ENCODE measurements at places on chromosomes 3 and 15.

DNA sequence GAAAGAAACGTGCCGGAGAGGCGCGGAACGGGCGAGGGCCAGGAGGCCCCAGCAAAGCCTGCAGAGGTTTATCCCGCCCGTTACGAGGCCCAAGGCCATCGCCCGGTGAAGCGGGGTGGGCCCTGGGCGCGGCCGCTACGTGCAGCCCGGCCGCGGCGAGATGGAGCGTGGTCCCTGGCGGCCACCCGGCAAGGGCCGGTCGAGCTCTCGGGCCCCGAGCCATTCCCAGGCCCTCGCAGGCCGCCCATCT is 1.1 kb downstream of the PKM start:
- H3K4me1 ChIP-seq: peaks cover 36% of the 10 kb centered on the region
- peak overlapping the region; percentile 98 for H3K27ac ChIP-seq
- DNase-seq: no peak
- no peaks in the 10 kb centered on the region for H3K27me3 ChIP-seq
- peaks cover 50% of the 10 kb centered on the region for H3K36me3 ChIP-seq
- H3K4me3 ChIP-seq: peak overlapping the region; percentile 99

DNA sequence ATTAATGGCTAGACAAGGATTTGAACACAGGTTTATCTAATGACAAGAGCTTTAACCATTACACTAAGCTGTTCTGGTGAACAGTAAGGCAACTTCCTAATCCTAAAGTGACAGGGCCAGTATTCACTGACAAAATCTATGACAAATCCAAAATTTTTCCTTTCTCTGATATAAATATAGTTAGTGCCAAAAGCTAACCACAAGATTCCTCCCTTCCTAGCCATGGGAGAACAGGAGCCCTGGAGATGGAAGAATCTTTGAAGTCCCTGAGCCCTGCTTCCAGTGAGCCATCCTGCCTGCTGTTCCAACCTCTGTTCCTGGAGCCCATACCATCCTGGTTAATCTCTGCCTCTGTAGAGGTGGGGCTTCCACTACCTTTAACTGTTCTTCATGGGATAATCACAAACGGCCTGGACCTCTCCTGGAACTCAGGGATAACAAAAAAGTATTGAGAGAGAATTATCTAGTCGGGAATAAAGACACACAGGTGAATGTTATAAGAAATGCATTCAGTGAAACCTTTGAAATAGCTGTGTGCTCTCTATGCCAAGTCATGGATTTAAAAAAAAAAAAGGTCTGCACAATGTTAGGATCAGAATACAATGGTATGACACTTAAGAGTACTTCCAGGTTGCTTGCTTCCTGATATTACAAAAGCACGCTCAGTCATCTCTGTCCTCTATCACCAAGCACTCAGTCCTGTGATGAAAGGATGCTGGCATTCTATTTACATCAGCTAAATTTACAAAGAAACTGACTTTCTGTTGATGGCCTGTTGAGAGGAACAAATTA is 235.8 kb downstream of the SUCLG2 start:
- peaks cover 2% of the 10 kb centered on the region for H3K4me1 ChIP-seq
- no peak for DNase-seq
- no peak overlapping the region for H3K27ac ChIP-seq
- peaks cover 56% of the 10 kb centered on the region for H3K36me3 ChIP-seq

GRCh38 chr3:40615110-40615915 is 90.6 kb downstream of the ZNF621 start:
- H3K36me3 ChIP-seq: no peaks in the 10 kb centered on the region
- H3K4me3 ChIP-seq: no peak overlapping the region
- H3K27me3 ChIP-seq: peaks cover 44% of the 10 kb centered on the region
- no peak overlapping the region for H3K27ac ChIP-seq

DNA sequence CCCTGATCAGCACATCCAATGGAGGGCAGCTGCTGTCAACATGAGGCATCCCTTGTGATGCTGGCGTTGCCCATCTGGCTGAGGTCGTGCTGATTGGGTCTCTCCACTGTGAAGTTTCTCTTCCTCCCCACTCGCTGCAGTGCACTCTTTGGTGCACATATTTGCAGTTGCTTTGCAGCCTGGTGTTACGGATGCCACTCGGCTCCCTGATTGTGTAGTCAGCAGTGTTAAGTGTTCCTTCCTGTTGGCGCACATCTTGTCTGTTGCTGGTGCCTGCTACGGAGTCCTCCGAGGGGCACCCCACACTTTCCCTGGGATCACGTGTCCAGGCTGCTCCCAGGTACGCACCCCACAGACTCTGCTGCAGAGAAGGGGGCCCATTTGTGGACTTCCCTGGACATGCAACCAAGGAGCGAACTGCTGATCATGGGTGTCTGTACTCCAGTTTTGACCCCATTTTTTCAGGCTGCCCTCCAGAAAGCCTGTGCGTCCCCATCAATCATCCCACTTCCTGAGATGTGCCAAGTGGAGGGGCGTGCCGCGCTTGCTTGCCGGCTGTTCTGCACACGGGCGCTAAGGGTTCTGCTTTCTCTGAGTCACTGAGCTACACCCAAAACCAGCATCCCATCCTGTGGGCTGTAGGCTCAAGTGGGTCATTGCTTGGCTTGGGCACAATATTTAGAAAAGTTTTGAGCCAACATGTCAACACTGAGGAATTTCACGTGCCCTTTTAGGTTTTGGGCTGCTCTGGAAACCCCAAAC is 98.6 kb downstream of the FBLN2 start:
- DNase-seq: no peak
- peaks cover 3% of the 10 kb centered on the region for H3K4me1 ChIP-seq
- H3K36me3 ChIP-seq: no peaks in the 10 kb centered on the region
- no peak overlapping the region for H3K4me3 ChIP-seq
- H3K27ac ChIP-seq: no peak overlapping the region

DNA sequence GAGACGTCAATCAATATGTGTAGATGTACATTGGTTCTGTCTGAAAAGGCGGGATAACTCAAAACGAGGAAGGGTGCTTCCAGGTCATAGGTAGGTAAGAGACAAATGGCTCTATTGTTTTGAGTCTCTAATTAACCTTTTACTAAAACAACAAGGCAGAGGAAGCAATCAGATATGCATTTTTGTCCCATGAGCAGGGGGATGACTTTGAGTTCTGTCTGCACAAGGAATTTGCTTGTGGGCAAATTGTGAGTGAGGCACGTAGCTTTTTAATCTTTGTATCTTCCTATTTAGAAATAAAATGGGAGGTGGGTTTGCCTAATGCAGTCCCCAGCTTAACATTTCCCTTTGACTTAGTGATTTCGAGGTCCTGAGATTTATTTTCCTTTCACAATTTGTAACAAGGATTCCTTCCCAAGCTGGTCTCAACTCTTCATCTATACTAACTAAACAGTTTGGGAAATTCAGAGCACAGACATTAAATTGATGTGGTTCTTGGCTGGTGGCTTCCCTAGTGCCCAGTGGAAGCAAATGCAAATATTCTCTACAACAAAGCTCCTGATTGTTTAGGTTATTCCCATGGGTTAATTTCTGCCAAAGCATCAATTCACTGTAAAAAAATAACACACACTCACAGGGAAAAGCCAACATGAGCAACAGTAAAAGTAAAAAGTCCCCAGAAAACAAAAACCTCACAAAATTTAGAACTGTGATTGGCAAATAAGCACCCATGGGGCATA is 738.8 kb upstream of the SGO1 start:
- no peaks in the 10 kb centered on the region for H3K4me1 ChIP-seq
- no peak overlapping the region for H3K4me3 ChIP-seq
- no peak overlapping the region for H3K27ac ChIP-seq
- no peaks in the 10 kb centered on the region for H3K27me3 ChIP-seq

DNA sequence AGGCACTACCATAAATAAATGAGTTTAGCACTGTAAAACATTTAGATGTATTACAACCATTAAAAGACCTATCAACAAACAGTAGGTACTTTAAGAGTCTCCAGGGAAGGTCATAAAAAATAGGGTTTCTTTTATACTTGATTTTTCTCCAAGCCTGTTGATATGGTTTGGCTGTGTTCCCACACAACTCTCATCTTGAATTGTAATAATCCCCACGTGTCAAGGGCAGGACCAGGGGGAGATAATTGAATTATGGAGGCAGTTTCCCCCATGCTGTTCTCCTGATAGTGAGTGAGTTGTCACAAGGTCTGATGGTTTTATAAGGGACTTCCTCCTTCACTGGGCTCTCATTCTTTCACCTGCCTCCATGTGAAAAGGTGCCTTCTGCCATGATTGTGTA is 468.9 kb upstream of the UBE2E2 start:
- H3K36me3 ChIP-seq: no peaks in the 10 kb centered on the region
- H3K4me3 ChIP-seq: no peak overlapping the region
- no peaks in the 10 kb centered on the region for H3K27me3 ChIP-seq
- no peaks in the 10 kb centered on the region for H3K4me1 ChIP-seq

Data from activated T-helper 2 cell treated with anti-CD3 and anti-CD28 coated beads, Interferon-gamma antibody, Interleukin-2, Interleukin-4, amounts not matched to agents 10 μg/mL and 5 μg/mL and 100 μg/mL, durations not matched to agents 14 hours and 24 hours and 36 hours (primary cell).